A549 treated with GW870086 at 1 μM for 4 hours (cell line): ENCODE measurements at places on chromosomes 1 and 21. TPM values are rescaled to one million over a fixed set of nuclear protein-coding genes. Genes with fewer than 3 reads are reported as not detected.

Gene TMIGD3
- not detected in 5 replicates for total RNA-seq

Gene OR2T35
- total RNA-seq: not detected in 5 replicates

Gene CHD5
- total RNA-seq: 1.2 to 1.5 TPM (median 1.5 TPM) in 5 replicates

Gene AVPR1B
- total RNA-seq: not detected in 5 replicates

Gene PRKCZ
- 8.5 to 9.6 TPM (median 9.5 TPM) in 5 replicates for total RNA-seq

Gene ELF3
- 182 to 260 TPM (median 231 TPM) in 5 replicates for total RNA-seq

Gene VTCN1
- total RNA-seq: 0.06 to 0.08 TPM (median 0.06 TPM) in 3 of 5 replicates, not detected in the others

Gene SPRR2F
- not detected in 5 replicates for total RNA-seq
